ENCODE measurements at places on chromosomes 4 and X.

- no peak for DNase-seq
These were observed 2.0 kb upstream of the FATE1 start for GRCh38 chrX:151713849-151714248.

GRCh38 chr4:73853246-73853704, at the start of gene PF4V1:
Gene PF4V1, plus strand, starts transcription at chr4:73853296. Its CDS starts 67 bp downstream, at chr4:73853363.
- DNase-seq = no peak

- no peak for DNase-seq
These were observed 21.3 kb upstream of the AADAT start for GRCh38 chr4:170111085-170111484.

- DNase-seq = no peak
These were observed 1480.3 kb downstream of the C4orf33 start for GRCh38 chr4:130576218-130576617.

DNA sequence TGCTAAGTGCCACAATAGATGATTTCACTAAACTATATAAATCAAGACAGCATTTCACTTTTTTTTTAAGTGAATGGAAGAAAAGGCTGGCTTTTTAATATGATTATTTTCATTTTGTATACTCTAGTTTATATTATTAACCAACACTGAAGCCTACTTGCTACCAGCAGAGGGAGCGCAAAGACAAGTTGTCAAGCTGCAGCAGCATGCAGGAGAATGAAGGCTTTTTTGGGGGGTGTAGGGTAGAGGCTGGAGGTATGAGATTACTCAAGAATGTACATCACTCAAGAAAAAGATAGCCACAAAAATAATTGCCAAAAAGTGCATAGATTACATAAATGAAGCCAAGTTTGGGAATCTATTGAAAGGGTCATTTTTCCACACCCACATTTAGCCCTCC, 519.5 kb downstream of the FGF13 start:
- peak; percentile 25 for DNase-seq

GRCh38 chrX:68571610-68572311, 72.9 kb downstream of the YIPF6 start:
- no peak for DNase-seq

- DNase-seq = no peak
These were observed 98.6 kb downstream of the LARP7 start for GRCh38 chr4:112735474-112735951.

DNA sequence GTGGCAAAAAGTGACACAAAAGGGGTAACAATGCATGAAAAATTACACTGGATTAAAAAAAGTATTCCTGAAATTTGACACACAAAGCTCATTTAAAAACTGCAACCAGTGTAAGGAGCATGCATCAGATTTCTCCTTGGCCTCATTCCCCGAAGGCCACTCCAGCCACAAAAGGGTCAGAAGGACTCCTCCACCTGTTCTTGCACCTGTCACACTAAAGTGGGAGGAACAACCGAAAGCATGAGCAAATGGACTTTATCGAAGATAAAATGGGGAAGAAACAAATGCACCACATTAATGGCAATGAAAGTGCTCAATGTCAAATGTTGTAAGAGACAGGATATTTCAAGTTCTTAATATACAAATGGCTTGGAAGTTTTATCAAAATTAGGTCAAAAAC, 88.2 kb downstream of the ADGRA3 start:
- DNase-seq = no peak

- DNase-seq = no peak
These were observed 164.1 kb upstream of the PPARGC1A start for GRCh38 chr4:24053934-24054333.

- peak; percentile 5 for DNase-seq
These were observed 134.4 kb upstream of the BMPR1B start for GRCh38 chr4:94623126-94623911.

DNA sequence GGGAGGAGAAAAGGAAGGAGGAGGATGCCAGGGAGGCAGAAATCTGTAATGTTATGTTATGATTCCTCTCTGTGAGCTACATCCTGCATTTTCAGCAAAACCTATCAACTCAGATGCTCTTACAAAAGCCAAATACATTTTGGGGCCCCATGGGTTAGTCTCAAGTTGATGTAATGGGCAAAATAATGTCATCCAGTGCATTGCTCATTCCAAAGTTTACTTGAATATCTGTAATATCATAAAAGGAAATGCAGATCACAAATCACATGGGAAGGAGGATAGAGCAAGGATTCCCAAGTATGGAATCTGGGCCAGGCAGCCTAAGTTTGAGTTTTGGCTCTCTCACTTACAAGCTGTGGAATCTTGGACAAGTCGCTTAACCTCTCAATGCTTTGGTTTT, 74.9 kb upstream of the SOD3 start:
- no peak for DNase-seq
